ENCODE measurements at places on chromosomes 11 and 22. TPM values are rescaled to one million over a fixed set of nuclear protein-coding genes. Genes with fewer than 3 reads are reported as not detected.

- DNase-seq = no peak
These were observed 40.3 kb upstream of the TTLL12 start for GRCh38 chr22:43227239-43227630.

The SCGB1C1 gene
- polyA plus RNA-seq = not detected

The PGR gene
- 0.07 TPM for polyA plus RNA-seq

DNA sequence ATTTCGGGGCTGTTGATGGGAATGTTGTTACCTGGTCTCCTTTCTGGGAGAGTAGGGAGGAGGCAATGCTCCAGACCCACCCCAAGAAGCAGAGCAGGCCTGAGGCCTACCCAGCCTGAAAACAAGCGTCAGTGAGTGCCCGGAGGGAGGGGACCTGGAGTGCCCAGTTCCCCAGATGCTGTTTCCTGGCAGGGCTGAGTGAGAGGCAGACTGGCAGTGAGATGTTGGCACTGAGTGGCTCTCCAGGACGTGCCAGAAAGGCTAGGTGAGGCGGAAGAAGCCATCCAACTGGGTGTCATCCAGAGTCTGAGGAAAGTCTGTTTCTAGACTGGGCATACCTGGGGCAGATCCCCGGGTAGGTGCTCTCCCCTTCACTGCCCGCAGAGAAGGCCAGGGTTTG lies 1.3 kb downstream of the POU2F3 start:
- no peak for DNase-seq

DNA sequence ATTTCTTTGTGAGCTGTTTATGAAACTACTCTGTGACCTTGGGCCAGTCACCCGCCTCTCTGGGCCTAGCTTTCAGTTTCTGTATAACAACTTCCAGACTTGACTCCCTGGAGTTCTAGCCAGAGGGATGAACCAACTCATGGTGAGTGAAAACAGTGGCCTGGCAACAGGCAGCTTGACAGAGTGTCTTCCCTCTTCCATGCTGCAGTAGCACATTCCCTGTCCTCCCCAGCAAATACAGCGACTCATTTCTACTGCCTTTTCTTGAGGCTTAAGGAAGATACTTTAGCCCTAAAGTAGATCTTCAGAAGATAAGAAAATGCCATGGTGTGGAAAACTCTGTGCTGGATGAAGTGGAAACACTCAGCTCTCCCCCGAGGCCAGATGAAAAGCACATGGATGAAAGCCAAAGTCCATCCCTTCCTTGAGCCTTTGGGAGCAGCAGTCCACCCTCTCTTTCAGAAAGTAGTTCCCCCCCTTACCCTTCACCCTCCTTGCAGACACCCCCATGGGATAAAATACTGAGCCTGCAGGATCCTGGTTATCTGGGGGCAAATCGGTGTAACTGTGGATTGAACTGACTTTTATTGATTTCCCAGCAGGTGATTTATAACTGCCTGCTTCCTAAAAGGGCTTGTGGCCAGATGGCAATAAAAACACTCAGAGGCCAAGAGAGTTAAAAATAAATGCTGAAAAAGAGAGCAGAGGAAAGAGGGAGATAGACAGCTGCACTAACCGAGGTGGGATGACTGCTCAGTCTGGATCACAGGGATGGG lies 24.1 kb downstream of the IRAG1 start:
- DNase-seq = peak; percentile 41

The CRYBA4 gene
- polyA plus RNA-seq = not detected

DNA sequence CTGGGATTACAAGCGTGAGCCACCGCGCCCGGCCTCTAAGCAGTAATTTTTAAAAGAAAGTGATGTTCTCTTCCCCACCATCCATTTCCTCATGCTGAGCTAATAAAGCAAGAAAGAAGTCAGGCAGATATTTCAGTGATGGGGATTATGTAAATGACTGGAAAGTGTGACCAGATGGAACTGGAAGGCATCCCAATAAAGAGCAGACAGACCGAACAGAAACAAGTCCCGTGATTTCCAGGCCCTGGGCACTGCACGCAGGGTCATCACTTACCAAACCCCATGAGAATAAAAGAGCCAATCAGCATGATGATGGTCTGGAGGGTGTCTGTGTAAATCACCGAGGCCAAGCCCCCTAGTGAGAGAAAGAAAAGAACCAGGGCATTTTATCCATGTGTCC lies 18.2 kb downstream of the SLC5A4 start:
- no peak for DNase-seq

DNA sequence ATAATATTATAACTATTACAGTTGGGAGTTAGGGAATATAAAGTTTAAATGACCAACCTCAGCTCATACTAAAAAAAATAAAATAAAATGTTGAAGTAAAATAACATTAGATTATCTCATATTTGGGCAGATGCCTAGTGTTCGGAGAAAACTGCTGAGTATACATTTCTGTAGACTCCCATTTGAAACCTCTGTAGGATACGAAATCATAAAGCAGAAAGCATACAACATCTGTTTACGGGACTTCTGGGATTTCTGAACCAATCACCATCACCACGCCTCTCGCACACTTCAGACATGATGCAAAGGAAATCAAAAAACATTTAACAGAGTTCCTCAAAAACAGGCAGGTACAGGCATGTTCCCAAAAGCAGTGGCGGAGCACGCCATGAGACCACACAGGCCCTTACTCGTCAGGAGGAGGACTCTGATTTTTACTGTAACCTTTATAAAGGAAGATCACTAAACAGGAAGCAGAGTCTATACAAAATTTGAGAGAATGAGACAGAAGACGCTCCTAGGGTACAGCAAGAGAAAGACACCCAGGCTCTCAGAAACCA lies 8.6 kb downstream of the ZNF195 start:
- DNase-seq = no peak

The ARRB1 gene
- 24.4 TPM for polyA plus RNA-seq

DNA sequence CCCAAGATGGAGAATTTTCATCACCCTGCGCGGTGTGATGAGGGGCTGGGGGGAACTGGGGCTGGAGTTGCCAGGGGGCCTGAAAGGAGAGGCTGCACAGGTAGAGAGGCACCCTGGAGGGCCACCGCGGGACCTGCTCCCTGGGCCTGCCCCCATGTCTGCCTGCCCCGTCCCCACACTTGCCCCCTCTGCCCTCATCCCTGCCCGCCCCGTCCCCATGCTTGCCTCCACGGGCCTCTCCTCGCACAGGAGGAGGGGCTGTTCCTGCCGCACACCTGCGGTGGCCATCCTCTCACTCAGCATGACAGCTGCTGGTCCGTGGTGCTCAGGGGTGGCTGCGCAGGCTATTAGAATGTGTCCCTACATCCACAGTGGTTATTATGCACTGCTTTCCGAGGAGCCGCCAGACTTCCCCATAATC lies 43.5 kb downstream of the LINC01488 start:
- DNase-seq = no peak

DNA sequence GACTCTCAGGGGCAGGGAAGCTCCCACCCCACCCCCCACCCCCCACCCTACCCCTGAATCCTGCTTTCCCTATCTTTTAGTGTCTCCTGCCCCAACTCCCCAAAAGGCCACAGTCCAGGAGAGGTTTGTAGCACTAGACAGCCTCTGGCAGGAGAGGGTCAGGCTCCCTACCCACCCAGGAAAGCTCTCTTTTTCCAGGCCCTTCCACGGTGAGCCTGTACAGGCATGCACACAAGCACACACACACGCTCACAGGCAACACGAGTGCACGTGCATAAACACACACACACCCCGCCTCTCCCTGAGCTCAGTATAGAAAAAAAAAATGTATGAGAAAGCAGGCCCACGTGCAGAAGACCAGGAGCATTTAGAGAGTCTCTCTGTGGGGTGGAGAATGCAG lies 414.0 kb downstream of the MN1 start:
- DNase-seq = no peak

DNA sequence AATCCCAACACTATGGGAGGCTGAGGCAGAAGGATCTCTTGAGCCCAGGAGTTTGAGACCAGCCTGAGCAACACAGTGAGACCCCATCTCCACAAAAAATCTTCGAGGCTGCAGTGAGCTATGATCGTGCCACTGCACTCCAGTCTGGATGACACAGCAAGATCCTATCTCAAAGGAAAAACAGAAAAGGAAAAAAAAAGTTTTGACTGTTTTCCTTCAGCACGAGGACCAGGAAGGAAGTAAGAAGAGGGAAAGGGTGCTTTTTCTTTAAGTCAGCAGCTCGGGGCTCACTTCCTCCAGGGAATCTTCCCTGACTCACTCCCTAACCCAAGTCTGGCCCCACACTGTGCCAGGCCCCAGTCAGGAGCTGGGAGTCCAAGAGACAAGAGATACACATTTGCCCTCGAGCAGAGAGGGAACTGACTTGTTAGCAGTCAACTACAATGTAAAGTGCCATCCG lies 14.2 kb downstream of the ARRB1 start:
- DNase-seq = no peak

The HYOU1 gene
- polyA plus RNA-seq = 127 TPM

GRCh38 chr11:93935826-93936225 lies 85.3 kb upstream of the HEPHL1 start:
- no peak for DNase-seq

DNA sequence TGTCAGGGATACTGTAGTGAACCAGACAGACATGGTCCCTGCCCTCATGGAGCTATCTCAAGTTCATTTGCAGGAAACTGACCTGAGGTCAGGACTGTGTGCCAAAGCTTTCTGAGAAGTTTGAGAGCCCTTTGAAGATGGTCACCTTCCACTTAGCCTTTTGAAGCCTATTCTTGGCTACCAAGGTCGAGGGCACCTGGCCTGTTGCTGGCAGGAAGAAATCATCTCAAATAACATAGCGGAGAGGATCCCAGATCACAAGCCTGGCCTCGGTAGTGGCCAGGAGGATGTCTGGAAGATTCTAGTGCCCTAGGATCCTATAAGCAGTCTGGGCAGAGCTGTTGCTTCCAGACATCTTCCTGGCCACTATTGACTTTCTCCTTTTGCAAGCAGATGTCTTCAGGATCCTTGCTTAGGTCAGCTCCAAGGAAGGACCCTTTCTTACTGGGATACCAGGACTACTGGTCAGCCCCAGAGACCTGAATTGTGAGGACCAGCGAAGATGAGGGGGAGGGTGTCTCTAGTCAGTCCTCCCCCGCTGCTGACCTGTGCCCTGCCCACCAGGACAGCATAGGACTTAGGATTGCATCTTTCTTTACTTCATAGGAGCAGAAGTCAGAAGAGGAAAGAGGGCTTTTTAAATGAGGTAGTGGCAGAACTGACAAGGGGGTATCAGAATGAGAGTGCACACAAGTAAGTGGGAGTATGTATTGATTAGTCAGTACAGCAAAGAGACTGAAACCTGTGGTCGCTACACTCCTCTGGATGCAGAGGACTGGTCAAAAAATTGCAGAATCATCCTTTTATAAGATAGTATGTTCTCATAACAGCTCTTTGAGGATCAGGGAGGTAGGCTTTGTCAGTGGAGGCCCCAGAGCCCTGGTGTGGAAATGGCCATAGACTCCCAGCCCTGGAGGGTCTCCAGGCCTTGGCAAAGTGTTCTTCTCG lies 94.8 kb downstream of the TEAD1 start:
- no peak for DNase-seq

Measured in right renal cortex interstitium (tissue), 3 donors.